ENCODE measurements at places on chromosomes 12 and 14.

GRCh38 chr14:92702441-92702918, 45.9 kb downstream of the LGMN start:
- DNase-seq = no peak

DNA sequence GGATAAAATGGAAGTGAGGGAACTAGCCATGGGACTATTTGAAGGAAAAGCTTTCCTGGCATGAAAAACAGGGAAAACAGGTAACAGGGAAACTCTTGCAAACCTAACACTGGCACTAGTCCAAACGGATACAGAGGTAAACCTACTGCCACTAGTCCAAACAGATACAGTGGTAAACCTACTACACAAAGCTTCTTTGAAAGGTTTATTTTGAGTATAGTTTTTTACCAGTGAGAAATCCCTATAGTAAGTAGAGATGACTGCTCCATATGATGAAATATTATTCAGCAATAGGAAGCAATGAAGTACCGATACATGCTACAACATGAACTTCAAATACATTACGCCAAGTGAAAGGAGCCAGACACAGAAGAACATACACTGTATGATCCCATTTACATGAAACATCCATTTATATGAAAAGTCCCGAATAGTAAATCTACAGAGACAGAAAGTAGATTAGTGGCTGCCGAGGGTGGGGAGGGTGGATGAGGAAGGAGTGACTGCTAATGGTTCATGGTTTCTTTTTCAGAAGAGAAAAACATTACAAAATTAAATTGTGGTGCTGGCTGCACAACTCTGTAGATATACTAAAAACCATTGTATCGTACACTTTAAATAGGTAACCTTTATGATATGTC, 25.5 kb downstream of the SPTLC2 start:
- DNase-seq = no peak

GRCh38 chr12:108253540-108253939, 85.6 kb downstream of the CMKLR1 start:
- no peak for DNase-seq

DNA sequence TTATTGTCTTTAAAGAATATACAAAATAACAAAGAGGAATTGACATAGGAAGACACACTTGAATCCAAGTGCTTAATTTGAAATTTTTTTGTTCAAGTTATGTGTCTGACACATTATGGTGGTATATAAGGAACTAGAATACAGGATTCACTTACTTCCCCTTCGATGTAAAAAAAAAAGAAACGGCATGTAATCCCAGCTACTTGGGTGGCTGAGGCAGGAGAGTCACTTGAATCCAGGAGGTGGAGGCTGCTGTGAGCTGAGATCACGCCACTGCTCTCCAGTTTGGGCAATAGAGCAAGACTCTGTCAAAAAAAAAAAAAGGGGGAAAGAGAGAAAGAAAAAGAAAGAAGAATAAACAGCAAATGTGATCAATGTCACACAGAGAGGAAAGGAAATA, 8.9 kb downstream of the CLEC12A start:
- DNase-seq = no peak

GRCh38 chr12:19694627-19695026, 255.3 kb downstream of the AEBP2 start:
- no peak for DNase-seq

DNA sequence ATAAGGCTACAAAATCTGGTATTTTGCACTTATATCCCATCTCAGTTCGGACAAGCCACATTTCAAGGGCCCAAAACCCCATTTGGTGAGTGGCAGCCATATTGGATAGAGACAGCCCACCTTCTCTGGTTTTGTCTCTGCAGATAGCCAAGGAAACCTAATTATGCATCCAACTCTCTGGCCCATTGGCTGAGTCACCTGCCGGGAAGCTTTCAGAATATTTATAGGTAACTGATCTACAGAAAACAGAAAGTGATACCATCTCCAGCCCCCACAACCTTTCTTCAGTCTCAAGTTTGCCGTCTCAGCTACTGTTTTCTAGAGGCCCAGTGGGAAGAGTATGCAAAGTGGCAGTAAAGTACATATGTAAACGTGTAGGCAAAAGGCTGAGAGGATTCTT, 33.7 kb upstream of the PPP1CC start:
- DNase-seq = no peak
